ENCODE measurements at places on chromosomes 1 and 21. TPM values are rescaled to one million over a fixed set of nuclear protein-coding genes. Genes with fewer than 3 reads are reported as not detected.

- peaks cover 9% of the 10 kb centered on the region for H3K36me3 ChIP-seq
- H3K4me1 ChIP-seq, result peaks cover 5% of the 10 kb centered on the region
- H3K4me3 ChIP-seq, result no peak overlapping the region
- H3K27me3 ChIP-seq, result no peaks in the 10 kb centered on the region
- no peak for DNase-seq
- H3K27ac ChIP-seq, result no peak overlapping the region
Observed at GRCh38 chr1:22064751-22065402, 12.4 kb downstream of the CDC42 start.

DNA sequence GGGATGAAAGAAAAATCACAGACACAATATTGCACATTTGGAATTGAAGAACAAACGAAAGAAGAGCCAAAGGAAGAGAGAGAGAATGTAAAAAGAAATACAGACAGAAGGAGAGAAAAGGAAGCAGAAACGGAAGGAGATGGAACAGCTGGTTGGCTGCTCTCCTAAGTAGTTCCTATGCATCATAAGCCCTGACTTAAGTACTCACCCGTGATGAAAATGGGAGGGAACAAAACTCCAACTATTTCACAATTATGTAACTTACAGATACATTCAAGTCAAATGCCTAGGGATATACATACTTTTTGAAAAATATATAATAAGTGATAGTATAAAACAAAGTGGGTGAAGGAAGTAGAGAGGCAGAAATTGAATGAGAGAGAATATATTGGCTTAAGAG lies 88.5 kb downstream of the TTLL7 start:
- no peaks in the 10 kb centered on the region for H3K27me3 ChIP-seq
- DNase-seq, result no peak
- H3K4me1 ChIP-seq, result no peaks in the 10 kb centered on the region
- H3K36me3 ChIP-seq, result no peaks in the 10 kb centered on the region
- H3K27ac ChIP-seq, result no peak overlapping the region

DNA sequence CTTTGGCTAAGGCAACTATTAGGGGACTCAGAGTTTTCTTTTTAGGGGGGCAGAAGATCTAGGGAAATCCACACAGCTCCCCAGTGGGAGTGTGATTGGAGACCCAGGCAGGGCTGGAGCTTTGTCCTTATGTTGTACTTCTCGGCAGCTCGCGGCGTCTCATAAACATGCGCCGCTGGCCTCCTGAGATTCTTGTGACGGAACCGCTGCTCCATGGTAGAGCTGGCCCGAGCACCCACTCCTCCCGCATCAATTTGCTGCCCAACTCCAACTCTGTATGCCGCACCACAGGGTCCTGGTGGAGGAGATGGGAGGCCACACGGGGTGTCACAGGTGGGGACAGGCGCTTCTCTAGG lies 143.9 kb downstream of the GALNT2 start:
- no peak for DNase-seq
- H3K36me3 ChIP-seq, result no peaks in the 10 kb centered on the region
- H3K27ac ChIP-seq, result peak overlapping the region; percentile 86
- H3K27me3 ChIP-seq, result no peaks in the 10 kb centered on the region

GRCh38 chr1:233672732-233673131 lies 58.8 kb downstream of the KCNK1 start:
- peaks cover 6% of the 10 kb centered on the region for H3K4me1 ChIP-seq
- DNase-seq, result no peak
- H3K36me3 ChIP-seq, result no peaks in the 10 kb centered on the region
- H3K27me3 ChIP-seq, result no peaks in the 10 kb centered on the region

- H3K36me3 ChIP-seq, result no peaks in the 10 kb centered on the region
- no peak for DNase-seq
- H3K27ac ChIP-seq, result peak overlapping the region; percentile 59
- H3K27me3 ChIP-seq, result no peaks in the 10 kb centered on the region
Observed at GRCh38 chr1:116911188-116911553, 1.5 kb downstream of the PTGFRN start.

- H3K4me1 ChIP-seq, result peaks cover 4% of the 10 kb centered on the region
- H3K27ac ChIP-seq, result peak overlapping the region; percentile 64
- H3K36me3 ChIP-seq, result no peaks in the 10 kb centered on the region
Observed at GRCh38 chr1:95021805-95022643, 50.7 kb downstream of the ALG14 start.

DNA sequence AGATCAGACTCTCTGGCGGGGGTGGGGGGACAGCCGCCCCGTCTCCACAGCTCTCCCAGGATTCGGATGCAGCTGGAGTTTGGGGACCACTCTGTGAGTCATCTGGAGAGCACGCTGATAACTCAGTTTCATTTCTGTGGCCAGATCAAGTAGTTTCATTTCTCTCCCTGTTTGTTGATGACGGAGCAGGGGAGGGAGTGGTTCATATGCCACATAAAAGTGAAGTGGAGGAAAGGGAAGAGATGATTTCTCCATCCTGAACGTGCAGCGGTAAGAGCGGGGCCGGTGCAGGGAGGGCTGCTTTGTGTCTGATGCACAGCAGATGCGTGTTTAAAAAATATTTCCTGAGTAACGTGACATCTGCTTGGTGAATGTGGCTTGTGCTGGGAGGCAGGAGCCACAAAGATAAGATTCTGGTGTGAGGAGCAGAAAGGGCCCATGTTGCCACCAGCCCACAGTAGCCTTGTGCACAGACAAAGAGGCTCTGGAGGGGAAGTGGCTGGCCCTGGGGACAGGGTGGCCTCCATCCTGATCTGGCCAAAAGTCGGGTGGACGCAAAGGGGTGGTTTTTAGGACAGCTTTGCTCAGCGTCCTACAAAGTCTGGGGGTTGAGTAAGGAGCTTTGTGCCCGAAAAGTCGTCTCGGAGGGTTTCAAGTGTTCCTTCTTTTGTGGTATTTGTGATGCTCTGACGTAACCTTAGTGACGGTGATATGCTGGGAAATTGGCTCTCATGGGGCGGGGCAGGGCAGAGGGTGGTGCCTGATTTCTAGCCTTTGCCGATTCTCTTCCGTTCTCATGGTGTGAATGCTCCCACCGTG lies at the start of gene MX2:
MX2 (plus strand) TSS at position 242 of the 819 bp plus-strand sequence. CDS start 14,880 bp downstream, outside the sequence.
- peaks cover 1% of the 10 kb centered on the region for H3K36me3 ChIP-seq
- no peaks in the 10 kb centered on the region for H3K27me3 ChIP-seq
- H3K27ac ChIP-seq, result peak within 1 kb of the TSS; percentile 90
- no peak within 1 kb of the TSS for H3K4me3 ChIP-seq
- H3K4me1 ChIP-seq, result no peaks in the 10 kb centered on the region

DNA sequence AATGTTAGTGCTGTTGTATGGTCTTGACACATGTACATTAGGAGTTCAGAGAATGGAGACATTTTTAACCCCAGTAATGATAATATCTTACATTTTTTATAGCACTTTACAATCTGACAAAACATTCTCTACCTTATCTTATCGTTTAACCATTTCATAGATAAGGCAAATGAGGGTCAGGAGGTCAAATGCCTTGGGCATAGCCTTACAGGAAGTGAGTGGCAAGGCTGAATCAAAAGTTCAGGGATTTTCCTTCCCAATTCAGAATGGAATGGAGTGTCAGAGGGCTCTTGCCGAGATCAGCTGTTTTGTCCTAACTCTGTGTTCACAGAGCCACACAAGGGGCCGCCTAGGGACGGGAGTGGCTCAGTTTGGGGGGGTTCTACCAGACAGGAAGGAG lies 57.6 kb upstream of the AK4 start:
- no peak for DNase-seq
- H3K27ac ChIP-seq, result no peak overlapping the region
- H3K36me3 ChIP-seq, result no peaks in the 10 kb centered on the region
- H3K4me1 ChIP-seq, result peaks cover 4% of the 10 kb centered on the region
- no peaks in the 10 kb centered on the region for H3K27me3 ChIP-seq
- no peak overlapping the region for H3K4me3 ChIP-seq

DNA sequence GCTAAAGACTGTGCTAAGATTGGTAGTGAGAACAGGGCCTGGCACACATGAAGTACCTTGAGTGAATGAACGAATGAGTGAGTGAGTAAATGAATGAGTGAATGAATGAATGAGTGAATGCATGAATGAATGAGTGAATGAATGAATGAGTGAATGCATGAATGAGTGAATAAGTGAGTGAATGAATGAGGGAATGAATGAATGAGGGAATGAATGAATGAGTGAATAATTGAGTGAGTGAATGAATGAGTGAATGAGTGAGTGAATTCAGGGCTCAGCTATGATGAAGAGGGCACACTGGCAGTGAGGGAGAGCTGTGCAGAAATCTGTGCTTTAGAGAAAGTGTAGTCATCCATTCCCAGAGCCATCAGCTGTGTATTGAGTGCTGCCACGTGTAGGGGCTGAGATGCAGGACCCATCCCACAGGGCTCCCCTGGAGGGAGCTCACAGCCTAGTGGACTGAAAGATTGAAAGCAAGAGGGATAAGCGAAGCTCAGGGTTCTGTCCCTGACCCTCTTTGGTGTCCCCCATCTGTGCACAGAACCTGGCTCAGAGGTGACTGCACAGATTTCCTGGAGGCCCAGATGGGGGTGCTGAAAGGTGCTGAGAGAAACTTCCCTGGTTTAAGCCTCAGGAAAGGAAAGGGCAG lies 217.9 kb upstream of the VAMP3 start:
- DNase-seq, result no peak
- no peak overlapping the region for H3K27ac ChIP-seq
- no peaks in the 10 kb centered on the region for H3K36me3 ChIP-seq
- H3K4me1 ChIP-seq, result peaks cover 9% of the 10 kb centered on the region
- no peaks in the 10 kb centered on the region for H3K27me3 ChIP-seq

Gene VWA5B1
- 0.40 TPM for total RNA-seq

Gene ESPN
- 20.8 TPM for total RNA-seq

Data from lung (tissue), 17 donors.